ENCODE measurements at places on chromosomes 7 and 10. TPM values are rescaled to one million over a fixed set of nuclear protein-coding genes. Genes with fewer than 3 reads are reported as not detected.
A peak's percentile ranks its signal among the peaks of the same experiment; 100 is the strongest.

DNA sequence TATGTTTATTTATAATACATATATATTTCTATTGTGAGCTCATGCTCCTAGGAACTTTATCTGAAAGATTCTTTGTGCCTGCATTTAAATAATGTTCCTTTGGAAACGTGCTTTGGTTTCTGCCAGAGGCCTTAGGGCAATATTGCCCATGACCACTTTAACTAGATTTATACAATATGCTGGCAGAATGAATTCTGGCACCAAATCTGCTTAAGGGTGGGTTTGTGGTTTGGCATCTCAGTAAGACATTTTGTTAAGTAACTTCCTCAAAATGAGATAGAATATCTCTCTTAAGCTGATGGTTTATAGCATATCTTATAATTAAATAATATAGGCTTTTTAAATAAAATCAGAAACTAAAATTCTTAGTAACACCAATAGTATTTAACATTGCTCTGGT is 252.9 kb downstream of the RNLS start:
- DNase-seq = no peak

The KAZALD1 gene
- polyA plus RNA-seq = 8.2 TPM

The PNLIPRP2 gene
- polyA plus RNA-seq = not detected

DNA sequence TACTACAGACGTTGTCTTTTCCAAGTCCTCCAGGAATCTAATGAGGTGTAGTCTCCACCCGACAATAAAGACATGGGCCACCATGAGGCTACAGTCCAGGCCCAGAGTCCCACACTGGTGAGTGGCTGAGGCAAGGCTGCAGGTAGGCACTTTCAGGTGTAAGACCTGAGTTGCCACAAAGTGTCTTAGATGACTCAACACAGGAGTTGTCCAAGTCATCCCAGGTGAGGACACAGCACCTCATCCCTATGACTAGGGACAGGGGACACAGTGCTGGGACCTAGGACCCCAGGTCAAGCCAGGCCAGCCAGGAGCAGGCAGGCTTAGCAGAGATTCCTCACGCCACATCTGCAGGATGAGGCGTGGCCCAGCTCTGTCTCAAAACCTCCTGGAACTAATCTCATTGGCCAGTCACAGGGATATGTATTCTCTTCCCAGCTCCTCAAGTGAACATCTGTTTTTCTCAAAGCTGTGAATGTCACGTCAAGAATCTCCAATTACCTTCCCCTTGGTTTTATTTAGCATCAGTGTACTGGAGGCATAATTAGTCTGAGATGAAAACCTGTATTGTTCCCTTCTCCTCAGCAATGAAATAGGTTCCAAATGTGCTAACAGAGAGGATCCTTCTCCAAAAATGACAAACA is 254.6 kb downstream of the GRID1 start:
- no peak for DNase-seq

- no peak for DNase-seq
Measured at GRCh38 chr10:26090762-26091161, 125.8 kb upstream of the GAD2 start.

The CUEDC2 gene
- 75.7 TPM for polyA plus RNA-seq

The ADAM8 gene
- polyA plus RNA-seq = 2.4 TPM

- DNase-seq = no peak
Measured at GRCh38 chr10:76962851-76963250, 674.8 kb downstream of the KCNMA1 start.

GRCh38 chr7:38002689-38003088 is 82.2 kb downstream of the EPDR1 start:
- DNase-seq = no peak

The LMOD2 gene
- polyA plus RNA-seq = not detected

The CYP3A7 gene
- polyA plus RNA-seq = 1.2 TPM

The SORCS3 gene
- polyA plus RNA-seq = 4.2 TPM

- DNase-seq = no peak
Measured at GRCh38 chr7:30301751-30302150, 17.4 kb downstream of the ZNRF2 start.

GRCh38 chr10:124388476-124388822 is 30.3 kb downstream of the OAT start:
- no peak for DNase-seq

DNA sequence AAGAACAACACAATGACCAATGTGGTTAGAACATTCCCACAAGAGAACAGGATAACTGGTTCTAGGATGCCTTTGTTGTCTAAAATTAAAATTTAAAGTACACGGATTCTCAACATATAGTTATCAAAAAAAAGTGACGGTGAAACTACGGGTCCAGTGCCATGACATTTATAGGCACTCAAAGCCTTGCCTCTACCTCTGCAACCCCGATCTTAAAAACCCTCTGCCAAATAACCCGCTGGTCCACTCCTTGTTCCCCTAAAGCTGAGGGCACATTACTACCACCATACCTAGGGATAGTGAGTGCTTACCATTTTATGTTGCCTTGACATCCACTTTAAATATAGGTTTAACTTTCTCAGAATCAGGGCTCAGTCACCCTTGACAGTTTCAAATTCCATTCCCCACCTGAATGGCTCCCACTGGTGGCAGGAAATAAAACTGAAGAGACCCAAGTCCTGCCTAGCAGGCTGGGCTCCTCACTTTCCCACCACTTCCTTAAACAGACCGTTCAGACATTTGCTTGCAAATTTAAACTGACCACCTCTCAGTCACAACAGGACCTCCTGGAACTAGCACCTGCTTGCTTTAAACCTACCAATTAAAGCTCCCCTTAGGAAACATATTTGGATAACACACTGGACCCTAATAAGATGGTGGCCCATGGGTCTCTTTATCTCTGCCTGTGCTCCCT is 169.9 kb upstream of the ASAH2 start:
- DNase-seq = peak; percentile 58

The TRIM50 gene
- 0.32 TPM for polyA plus RNA-seq

GRCh38 chr10:16770670-16771069 is 46.6 kb downstream of the RSU1 start:
- no peak for DNase-seq

DNA sequence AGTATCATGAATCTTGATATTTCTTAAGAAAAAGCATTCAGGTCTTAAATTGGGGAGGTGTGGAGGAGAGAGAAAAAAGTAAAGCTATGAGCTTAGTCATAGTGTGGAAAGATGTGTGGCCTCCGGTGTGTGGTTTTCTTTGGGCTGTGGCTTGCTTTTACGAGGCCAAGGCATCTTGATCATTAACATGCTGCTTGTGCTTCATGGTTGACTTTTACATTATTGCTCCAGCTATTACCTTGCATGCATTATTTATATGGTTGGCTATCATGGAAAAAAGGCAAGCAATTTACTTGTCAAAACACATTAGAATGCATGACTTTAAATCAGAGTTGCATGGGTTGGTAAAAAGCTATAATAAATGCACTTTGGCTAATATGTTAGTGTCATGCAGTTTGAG is 300.7 kb upstream of the ADARB2 start:
- no peak for DNase-seq

- no peak for DNase-seq
Measured at GRCh38 chr7:91050677-91051076, 213.6 kb upstream of the FZD1 start.

The KLHDC10 gene
- 63.9 TPM for polyA plus RNA-seq

- no peak for DNase-seq
Measured at GRCh38 chr10:24437302-24437701, 228.4 kb downstream of the KIAA1217 start.

DNA sequence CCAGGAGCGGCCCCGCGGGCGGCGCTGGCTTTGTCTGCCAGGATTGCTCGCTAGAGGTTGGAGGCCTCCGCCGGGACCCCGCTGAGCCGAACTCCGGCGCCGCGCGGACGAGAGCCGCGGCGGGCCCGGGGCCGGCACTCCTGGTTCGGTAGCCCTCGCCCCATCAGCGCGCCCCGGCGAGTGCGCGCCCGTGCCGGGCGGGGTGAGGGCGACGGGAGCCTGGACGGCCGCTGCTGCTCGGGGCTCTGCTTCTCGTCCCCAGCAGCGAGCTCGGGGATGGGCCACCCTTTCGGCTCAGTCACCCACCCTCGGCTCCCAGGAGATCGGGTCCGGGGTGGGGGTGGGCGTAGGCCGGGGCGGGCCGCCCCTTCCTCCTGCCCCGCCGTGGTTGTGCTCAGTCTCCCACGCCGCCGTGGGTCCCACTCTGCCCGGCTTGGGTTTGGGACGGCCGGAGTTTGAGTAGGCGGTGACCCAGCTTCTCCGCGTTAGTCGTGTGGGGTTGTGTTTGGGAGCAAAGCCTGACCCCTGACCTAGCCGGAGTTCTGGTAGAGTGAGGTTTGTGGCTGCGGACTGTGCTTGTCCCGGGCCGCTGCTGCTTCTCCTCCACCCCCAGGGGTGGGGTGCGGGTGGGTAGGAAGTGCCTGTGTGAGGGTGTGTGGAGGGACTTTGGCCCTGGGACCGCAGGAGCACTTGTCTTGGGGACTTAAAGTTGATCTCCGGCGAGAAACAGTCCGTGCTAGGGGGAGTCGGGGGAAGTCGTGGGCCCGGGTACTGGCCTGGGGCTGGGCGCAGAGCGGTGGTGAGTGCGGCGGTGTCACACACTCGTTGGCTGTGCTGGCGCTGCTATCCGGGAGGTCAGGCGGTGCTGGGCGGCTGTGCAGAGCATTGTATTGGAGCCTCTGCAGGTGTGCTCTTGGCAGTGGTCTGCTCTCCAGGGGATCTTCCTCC is 677 bp downstream of the TSPAN14 start:
- no peak for DNase-seq

GRCh38 chr7:27639851-27640250 is 22.8 kb downstream of the HIBADH start:
- DNase-seq = no peak

- no peak for DNase-seq
Measured at GRCh38 chr7:110898516-110898915, 192.4 kb upstream of the LRRN3 start.

GRCh38 chr7:36943591-36944435 is 219.5 kb upstream of the AOAH start:
- no peak for DNase-seq

- DNase-seq = no peak
Measured at GRCh38 chr7:927031-927671, 27.3 kb downstream of the ADAP1 start.

- no peak for DNase-seq
Measured at GRCh38 chr10:26432938-26433337, 5.2 kb upstream of the APBB1IP start.

DNA sequence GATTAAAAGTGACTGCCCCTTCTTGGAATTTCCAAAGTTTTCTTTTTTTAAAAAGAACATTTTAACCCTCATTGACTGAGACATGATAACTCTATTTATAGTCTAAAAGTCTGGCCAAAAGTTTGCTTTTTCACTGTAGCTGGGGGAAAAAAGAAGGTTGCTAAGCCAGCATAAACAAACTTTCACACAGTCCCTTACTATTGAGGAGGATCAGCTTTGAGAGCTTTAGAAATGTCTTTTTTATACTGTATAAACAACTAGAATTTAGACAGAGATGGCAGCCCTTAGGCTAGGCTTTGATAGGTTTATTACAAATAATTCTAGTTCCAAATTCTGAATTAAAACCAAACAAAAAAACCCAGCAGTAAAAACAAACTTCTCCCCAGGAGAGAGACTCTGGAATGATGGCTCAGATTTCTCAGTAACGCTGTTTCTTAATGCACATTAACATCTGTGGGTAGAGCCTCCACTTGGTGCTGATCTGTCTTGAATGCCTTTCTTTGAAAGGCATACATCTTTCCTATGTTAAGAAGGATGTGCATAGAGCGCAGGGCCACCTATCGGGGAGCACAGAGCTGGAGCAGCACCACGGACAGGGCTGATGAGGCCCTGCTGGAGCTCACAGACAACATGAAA is 100.9 kb upstream of the PDLIM1 start:
- peak; percentile 51 for DNase-seq

The RNF32 gene
- polyA plus RNA-seq = 3.9 TPM

GRCh38 chr10:113222207-113222606 is 272.2 kb downstream of the TCF7L2 start:
- DNase-seq = no peak

GRCh38 chr10:99394256-99394655 is 36.2 kb downstream of the GOT1 start:
- no peak for DNase-seq

The SVIL gene
- polyA plus RNA-seq = 43.8 TPM

GRCh38 chr10:50260791-50261281 is 9.5 kb upstream of the ASAH2 start:
- DNase-seq = no peak

The HIP1 gene
- 40.1 TPM for polyA plus RNA-seq

The SLF2 gene
- polyA plus RNA-seq = 56.9 TPM

The A1CF gene
- 9.9 TPM for polyA plus RNA-seq
